ENCODE measurements at places on chromosomes 16 and 17. TPM values are rescaled to one million over a fixed set of nuclear protein-coding genes. Genes with fewer than 3 reads are reported as not detected.

Gene UNK
- total RNA-seq: 78.4 TPM

Gene HS3ST2
- total RNA-seq: 1.6 TPM

Gene TEKT1
- total RNA-seq: 2.3 TPM

Gene SPNS2
- 22.5 TPM for total RNA-seq

Gene KLHL10
- 0.16 TPM for total RNA-seq

Gene PNMT
- total RNA-seq: 1.2 TPM

Gene SPATA22
- total RNA-seq: 1.8 TPM

Gene NEUROD2
- total RNA-seq: 3.7 TPM

Gene GJD3
- total RNA-seq: not detected

Gene CD79B
- 0.77 TPM for total RNA-seq

Gene TVP23A
- 10.6 TPM for total RNA-seq

Gene MEIOB
- total RNA-seq: 0.60 TPM

Gene KRT24
- not detected for total RNA-seq

Gene CCDC154
- total RNA-seq: 0.49 TPM

Gene MYH11
- 190 TPM for total RNA-seq

Gene ACSM2B
- not detected for total RNA-seq

Gene OTOP2
- total RNA-seq: not detected

Gene MGRN1
- 62.8 TPM for total RNA-seq

Gene NLE1
- 24.4 TPM for total RNA-seq

Gene ABCA8
- 66.8 TPM for total RNA-seq

Gene CCL16
- not detected for total RNA-seq

Gene ABCC11
- not detected for total RNA-seq

Gene NPW
- 2.0 TPM for total RNA-seq

Gene NOL11
- 65.5 TPM for total RNA-seq

Gene KRTAP4-11
- not detected for total RNA-seq

Gene TEX19
- total RNA-seq: not detected

Gene TRPV3
- 0.55 TPM for total RNA-seq

Gene CCL23
- not detected for total RNA-seq

Gene KRTAP4-1
- total RNA-seq: not detected

Gene MT4
- total RNA-seq: not detected
